ENCODE measurements at places on chromosomes 4 and X. TPM values are rescaled to one million over a fixed set of nuclear protein-coding genes. Genes with fewer than 3 reads are reported as not detected.
A peak's percentile ranks its signal among the peaks of the same experiment; 100 is the strongest.

DNA sequence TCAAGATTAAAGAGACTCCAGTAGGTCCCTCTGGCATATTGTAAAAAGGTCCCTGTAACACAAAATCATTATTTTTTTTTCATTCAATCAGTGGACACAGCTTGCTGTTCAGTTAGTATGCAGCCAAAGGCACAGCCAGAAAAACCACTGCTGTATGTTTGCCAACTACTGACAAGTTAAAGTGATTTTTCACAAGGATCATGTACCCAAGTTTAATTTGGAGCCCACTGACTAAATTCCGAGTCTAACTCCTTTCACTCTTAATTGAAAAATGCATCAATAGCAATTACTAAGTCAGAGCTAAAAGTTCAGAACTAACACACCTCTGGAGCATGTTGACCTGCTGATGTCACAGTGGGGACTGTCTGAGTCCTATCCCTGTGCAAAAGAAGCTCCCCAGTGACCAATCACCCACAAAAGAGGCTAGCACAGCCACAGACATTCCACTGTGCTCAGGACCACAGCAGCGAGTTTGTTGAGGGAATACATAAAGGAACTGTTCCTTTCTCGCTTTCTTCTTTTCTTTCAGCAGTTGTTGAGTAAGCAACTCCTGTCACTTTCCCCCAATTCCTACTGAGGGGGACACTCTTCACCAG, 60.4 kb downstream of the STX18 start:
- H3K36me3 ChIP-seq = peaks cover 6% of the 10 kb centered on the region
- no peak overlapping the region for H3K27ac ChIP-seq
- no peak overlapping the region for H3K4me3 ChIP-seq
- no peaks in the 10 kb centered on the region for H3K27me3 ChIP-seq
- DNase-seq = no peak
- H3K4me1 ChIP-seq = peaks cover 11% of the 10 kb centered on the region

- H3K4me3 ChIP-seq = no peak overlapping the region
- H3K27ac ChIP-seq = no peak overlapping the region
- no peak for DNase-seq
- H3K27me3 ChIP-seq = no peaks in the 10 kb centered on the region
- H3K36me3 ChIP-seq = peaks cover 16% of the 10 kb centered on the region
These were observed 238.1 kb downstream of the DHRSX start for GRCh38 chrX:2262668-2263055.

- peaks cover 15% of the 10 kb centered on the region for H3K4me1 ChIP-seq
- H3K36me3 ChIP-seq = no peaks in the 10 kb centered on the region
- no peak overlapping the region for H3K27ac ChIP-seq
These were observed 2.3 kb upstream of the NR3C2 start for GRCh38 chr4:148444296-148445070.

DNA sequence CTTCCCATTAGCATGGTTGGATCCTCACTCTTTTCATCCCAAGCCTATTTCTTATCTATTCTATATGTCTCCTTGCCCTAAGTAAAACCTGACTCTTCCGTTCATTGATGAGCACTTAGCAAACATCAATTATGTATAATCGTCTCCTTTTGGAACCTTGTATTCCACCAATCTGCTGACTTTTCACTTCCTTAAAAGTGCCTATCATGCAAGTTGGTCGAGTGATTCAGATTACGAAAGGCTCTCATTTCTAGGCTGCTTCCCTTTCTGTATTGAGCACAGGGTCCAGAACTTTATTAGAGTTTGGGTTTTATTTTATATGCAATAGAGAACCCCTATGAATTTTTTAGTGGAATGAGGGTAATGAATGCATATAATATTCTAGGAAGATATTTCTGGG, 27.1 kb upstream of the ALB start:
- no peaks in the 10 kb centered on the region for H3K4me1 ChIP-seq
- no peak overlapping the region for H3K27ac ChIP-seq
- DNase-seq = no peak
- H3K36me3 ChIP-seq = no peaks in the 10 kb centered on the region

- H3K4me1 ChIP-seq = peaks cover 6% of the 10 kb centered on the region
- DNase-seq = no peak
- no peak overlapping the region for H3K27ac ChIP-seq
- peak overlapping the region; percentile 74 for H3K4me3 ChIP-seq
- no peaks in the 10 kb centered on the region for H3K36me3 ChIP-seq
These were observed 2185.9 kb upstream of the TENM3 start for GRCh38 chr4:180057299-180057721.

GRCh38 chr4:10983268-10983667, 298.7 kb upstream of the CLNK start:
- H3K4me3 ChIP-seq = no peak overlapping the region
- H3K4me1 ChIP-seq = no peaks in the 10 kb centered on the region
- no peaks in the 10 kb centered on the region for H3K27me3 ChIP-seq
- no peaks in the 10 kb centered on the region for H3K36me3 ChIP-seq
- H3K27ac ChIP-seq = no peak overlapping the region
- DNase-seq = peak; percentile 11

GRCh38 chr4:140238351-140239056, 84.5 kb upstream of the MAML3 start:
- H3K27ac ChIP-seq = no peak overlapping the region
- peak; percentile 96 for DNase-seq
- no peaks in the 10 kb centered on the region for H3K27me3 ChIP-seq
- no peak overlapping the region for H3K4me3 ChIP-seq
- no peaks in the 10 kb centered on the region for H3K36me3 ChIP-seq

DNA sequence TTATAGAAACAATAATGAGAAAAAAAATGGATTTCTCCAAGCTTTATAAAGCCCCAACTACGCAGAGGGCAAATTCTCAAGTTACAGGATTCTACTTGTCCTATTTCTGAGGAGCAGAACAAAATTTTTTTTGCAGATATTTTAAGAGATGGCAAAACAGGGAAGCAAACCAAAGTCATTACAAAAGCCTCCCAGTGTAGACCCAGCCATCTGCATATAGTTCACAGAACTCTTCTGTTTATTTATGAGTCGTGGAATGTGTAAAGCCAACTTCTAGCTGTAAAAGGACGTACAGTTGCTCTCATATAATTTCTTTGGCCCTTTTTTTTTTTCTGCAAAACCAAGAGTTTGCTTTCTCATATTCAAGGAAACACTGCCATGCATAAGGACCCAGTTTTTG, 120.4 kb downstream of the PCDH7 start:
- H3K4me1 ChIP-seq = peaks cover 24% of the 10 kb centered on the region
- H3K36me3 ChIP-seq = no peaks in the 10 kb centered on the region
- no peak overlapping the region for H3K4me3 ChIP-seq
- DNase-seq = peak; percentile 8
- no peaks in the 10 kb centered on the region for H3K27me3 ChIP-seq

- peak overlapping the region; percentile 24 for H3K27ac ChIP-seq
These were observed 1.7 kb downstream of the FGD1 start for GRCh38 chrX:54494166-54494988.

DNA sequence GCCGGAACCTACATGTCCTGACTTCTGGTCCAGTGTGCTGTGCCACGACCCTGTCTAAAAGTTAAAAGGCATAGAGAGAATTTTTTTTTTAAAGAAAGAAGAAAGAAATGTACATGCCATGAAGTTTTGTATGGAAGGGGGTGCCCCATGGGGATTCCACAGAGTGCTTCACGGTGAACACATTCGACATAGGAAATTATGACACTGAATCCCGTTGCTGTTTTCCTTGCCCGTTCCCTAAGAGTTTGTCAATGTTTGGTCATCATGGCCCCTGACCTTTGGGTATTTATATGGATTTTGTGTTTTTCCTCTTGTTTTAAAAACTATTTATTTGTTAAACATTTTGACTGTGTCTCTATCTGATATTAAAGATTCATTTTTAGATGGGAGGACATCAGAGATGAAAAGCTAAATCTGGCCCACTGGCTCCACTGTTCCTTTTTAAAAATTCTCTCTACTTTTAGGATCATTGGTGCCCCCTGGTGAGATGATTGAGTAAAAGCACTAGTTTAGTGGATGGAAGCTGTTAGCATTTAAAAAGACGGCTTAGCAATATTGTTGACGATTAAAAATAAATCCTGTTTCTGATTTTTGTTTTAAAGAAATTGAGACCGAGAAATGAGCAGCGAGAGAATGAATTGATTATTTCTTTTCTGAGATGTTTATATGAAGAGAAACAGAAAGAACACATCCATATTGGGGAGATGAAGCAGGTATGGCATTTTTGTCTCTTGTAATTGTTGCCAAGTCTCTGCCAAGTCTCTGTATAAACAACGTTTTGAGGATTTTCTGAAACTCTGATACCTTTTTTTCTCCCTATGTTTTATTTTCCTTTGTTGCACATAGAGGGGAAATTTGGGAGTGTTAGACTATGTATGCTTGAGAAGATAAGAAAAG, 75.0 kb downstream of the PTTG2 start:
- H3K27ac ChIP-seq = no peak overlapping the region
- H3K27me3 ChIP-seq = no peaks in the 10 kb centered on the region
- H3K4me3 ChIP-seq = no peak overlapping the region
- no peaks in the 10 kb centered on the region for H3K36me3 ChIP-seq

DNA sequence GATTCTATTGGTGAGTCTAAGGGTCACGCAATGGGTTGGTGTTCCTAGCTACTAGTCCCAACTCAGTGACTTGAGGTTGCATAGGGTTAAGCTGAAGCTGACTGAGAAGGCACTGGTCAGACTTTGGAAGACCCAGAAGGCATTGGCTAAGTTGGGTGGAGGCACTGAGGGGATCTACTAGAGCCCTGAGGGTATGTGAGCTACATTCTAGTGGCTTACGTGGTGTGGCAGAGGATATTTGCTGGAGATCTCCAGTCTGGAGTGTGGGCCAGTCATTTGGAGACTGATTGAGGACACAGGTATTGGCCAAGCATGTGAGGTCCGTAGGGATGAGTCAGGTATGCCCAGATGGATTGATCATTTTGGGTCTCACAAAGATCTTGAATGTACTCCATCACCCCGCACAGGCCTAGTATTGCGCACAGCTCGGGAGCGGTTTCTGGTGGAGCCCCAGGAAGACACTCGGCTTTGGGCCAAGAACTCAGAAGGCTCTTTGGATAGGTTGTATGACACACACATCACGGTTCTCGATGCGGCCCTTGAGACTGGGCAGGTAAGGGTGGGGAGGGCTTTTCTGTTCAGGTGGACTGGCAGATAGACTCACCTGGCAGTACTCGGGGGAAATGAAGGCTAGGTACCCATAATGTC, 7.2 kb downstream of the USP11 start:
- no peak overlapping the region for H3K27ac ChIP-seq
- H3K36me3 ChIP-seq = peaks cover 28% of the 10 kb centered on the region
- peaks cover 6% of the 10 kb centered on the region for H3K4me1 ChIP-seq
- peaks cover 65% of the 10 kb centered on the region for H3K27me3 ChIP-seq
- no peak for DNase-seq

DNA sequence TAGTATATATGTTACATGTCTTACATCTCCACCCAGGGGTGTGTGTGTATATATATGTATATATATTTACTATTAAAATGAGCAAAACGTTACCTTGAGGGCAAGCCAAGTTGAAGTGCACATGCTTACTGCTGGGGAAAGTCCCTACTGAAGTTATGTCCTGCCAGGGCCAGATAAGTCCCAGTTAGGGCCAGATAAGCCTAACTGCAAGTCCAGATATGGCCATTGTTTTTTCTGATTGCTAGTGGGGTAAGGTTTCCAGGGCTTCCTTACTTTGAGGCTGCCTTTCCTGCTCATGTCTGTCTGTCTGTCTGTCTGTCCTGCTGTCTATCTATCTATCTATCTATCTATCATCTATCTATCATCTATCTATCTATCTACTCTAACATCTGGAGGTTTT, 19.3 kb upstream of the ZNF81 start:
- H3K4me3 ChIP-seq = no peak overlapping the region
- no peak overlapping the region for H3K27ac ChIP-seq
- H3K27me3 ChIP-seq = no peaks in the 10 kb centered on the region
- no peak for DNase-seq
- peaks cover 6% of the 10 kb centered on the region for H3K36me3 ChIP-seq

DNA sequence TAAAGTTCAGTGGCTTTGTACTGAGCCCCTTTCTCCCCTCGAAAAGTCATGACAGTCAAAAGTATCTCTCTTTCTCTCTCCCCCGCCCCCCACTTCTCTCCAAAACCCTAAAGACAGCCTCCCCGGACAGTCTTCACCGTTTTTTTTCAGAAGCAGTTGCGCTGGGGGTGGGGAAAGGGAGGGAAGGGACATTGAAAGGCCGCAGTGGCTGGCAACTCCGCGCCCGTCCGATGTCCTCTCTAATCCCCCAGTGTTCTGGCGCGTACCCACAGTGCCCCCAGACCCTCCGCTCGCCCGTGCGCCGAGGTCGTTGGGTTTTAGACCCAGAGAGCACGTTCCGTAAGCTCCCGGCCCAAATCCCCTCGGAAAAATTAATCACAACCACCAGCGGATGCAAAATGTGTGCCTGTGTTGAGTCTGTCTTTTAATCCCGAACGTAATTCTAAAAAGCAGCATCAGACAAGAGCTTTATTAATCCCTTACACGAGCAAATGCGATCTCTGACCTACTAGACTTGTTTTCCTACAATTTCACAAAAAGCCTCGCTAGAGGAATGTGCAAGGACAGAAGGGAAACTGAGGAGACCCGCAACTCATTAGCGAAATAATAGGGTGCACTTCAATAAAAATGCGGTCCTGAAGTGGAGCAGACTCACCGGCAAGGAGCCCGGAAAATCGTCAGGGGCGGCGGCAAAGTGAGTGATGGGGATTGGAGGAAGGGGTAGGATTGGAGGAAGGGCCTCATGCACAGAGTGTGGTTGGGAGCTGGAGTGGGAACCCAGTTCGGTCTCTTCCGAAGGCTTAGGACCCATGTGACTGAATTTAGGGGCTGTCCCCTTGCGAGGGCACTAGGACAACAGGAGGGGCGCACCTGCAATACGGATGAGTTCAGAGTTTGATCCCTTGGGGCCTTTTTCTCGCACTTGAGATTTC, 12.2 kb upstream of the PRDM8 start:
- H3K27me3 ChIP-seq = no peaks in the 10 kb centered on the region
- peak overlapping the region; percentile 83 for H3K27ac ChIP-seq
- no peak for DNase-seq
- H3K36me3 ChIP-seq = no peaks in the 10 kb centered on the region
- peak overlapping the region; percentile 92 for H3K4me3 ChIP-seq

GRCh38 chr4:22988526-22988925, 295.8 kb downstream of the GBA3 start:
- no peak for DNase-seq
- H3K4me1 ChIP-seq = no peaks in the 10 kb centered on the region
- H3K27me3 ChIP-seq = no peaks in the 10 kb centered on the region
- no peak overlapping the region for H3K27ac ChIP-seq

- DNase-seq = no peak
- H3K27ac ChIP-seq = no peak overlapping the region
- H3K4me1 ChIP-seq = peaks cover 49% of the 10 kb centered on the region
- H3K4me3 ChIP-seq = no peak overlapping the region
These were observed 96.5 kb upstream of the PGRMC2 start for GRCh38 chr4:128384091-128384520.

- H3K4me3 ChIP-seq = peak overlapping the region; percentile 68
- H3K36me3 ChIP-seq = no peaks in the 10 kb centered on the region
- peaks cover 35% of the 10 kb centered on the region for H3K4me1 ChIP-seq
- H3K27ac ChIP-seq = peak overlapping the region; percentile 63
- peak; percentile 49 for DNase-seq
These were observed 142.9 kb downstream of the BCOR start for GRCh38 chrX:39954851-39955250.

GRCh38 chrX:39487166-39487968, 610.4 kb downstream of the BCOR start:
- no peak overlapping the region for H3K4me3 ChIP-seq
- DNase-seq = no peak
- H3K27me3 ChIP-seq = peaks cover 90% of the 10 kb centered on the region

GRCh38 chr4:189204616-189205015, 736.1 kb upstream of the FRG1 start:
- DNase-seq = no peak
- H3K4me3 ChIP-seq = no peak overlapping the region
- no peaks in the 10 kb centered on the region for H3K27me3 ChIP-seq

Gene COPS4
- 36.6 TPM for total RNA-seq

Gene RTL5
- not detected for total RNA-seq

Gene AFF1
- total RNA-seq = 61.9 TPM

Gene KIT
- total RNA-seq = not detected

Gene TRIML1
- total RNA-seq = not detected

Gene PLS3
- total RNA-seq = 127 TPM
